ENCODE measurements at places on chromosomes 5 and 9.

DNA sequence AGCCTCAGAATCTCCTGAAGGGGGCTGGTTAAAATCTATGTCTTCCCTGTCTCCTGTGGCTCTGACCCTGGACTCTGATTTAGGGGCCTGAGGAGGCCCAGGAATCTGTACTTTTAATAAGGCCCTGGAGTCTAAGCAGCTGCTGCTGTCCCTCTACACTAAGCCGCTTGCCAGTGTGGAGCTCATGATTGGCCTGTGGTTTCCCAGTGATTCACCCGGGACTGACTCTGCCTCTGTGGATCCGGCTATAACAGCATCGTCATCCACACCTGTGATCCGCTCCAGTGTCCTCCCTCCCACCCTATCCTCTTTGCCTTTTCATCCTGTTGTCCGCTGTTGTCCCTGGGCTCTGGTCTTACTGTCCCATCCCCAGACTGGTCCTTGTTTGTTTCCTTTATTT, 3.7 kb downstream of the SLC31A2 start:
- no peak for DNase-seq

DNA sequence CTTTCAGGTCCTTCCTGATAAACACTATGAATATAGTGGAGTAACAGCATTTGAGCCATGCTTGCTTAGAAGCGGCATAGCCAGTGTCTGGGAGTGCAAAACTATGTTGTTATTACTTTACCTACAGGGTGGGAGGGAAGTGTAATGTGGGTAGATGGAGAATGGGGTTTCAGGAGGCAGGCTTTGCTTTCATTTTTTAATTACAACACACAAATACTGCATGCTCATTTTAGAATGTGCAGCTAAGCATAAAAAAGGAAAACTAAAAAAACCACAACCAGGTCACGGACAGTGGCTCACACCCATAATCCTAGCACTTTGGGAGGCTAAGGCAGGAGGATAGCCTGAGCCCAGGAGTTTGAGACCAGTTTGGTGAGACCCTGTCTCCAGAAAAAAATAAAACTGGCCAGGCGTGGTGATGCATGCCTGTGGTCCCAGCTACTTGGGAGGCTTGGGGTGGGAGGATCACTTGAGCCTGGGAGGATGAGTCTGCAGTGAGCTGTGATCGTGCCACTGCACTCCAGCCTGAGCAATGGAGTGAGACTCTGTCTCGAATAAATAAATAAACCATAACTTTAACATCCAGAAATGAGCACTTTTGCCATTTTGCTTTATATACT, 20.2 kb downstream of the HAVCR1 start:
- no peak for DNase-seq

GRCh38 chr5:77776554-77777206, 541 bp upstream of the TBCA start:
- no peak for DNase-seq

- DNase-seq: no peak
Measured at GRCh38 chr5:6594066-6594465, 38.8 kb downstream of the NSUN2 start.

DNA sequence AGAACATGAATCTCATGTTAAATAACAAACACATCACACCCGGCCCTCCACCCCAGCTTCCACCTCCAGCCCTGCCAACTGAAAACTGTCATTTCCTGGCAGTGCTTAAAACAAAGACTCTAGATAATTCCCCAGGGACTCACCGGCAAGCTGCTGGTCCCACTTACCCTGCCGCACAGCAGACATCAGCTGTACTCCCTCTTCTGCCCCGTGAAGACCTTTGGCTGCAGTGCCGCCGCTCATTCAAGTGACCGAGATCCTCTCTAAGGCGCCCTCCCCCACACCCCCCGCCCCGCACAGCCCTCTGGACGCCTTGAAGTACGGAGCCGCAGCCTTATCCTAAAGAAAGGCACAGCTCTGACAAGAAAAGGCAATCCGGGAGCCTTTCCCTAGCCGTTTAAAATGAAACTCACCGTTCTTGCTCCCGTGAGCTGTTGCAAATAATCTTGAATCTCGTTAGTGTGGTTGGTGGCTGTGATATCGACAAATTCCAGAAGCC, 434 bp downstream of the GLRX start:
- DNase-seq: no peak

DNA sequence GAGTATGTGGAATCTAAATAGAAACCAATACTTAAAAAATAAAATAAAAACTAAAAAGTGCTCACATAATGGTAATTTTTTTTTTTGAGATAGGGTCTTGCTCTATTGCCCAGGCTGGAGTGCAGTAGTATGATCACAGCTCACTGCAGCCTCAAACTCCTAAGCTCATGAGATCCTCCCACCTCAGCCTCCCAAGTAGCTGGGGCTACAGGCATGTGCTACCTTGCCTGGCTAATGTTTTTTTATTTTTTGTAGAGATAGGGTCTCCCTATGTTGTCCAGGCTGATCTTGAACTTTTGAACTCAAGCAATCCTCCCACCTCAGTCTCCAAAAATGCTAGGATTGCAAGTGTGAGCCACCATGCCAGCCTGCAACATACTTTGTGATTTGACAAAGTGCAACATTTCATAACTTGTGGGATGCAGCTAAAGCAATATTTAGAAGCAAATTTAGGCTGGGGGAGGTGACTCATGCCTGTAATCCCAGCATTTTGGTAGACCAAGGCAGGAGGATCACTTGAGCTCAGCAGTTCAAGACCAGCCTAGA, 18.4 kb downstream of the AP3B1 start:
- no peak for DNase-seq

- no peak for DNase-seq
Measured at GRCh38 chr5:154286557-154286956, 96.0 kb downstream of the GALNT10 start.

DNA sequence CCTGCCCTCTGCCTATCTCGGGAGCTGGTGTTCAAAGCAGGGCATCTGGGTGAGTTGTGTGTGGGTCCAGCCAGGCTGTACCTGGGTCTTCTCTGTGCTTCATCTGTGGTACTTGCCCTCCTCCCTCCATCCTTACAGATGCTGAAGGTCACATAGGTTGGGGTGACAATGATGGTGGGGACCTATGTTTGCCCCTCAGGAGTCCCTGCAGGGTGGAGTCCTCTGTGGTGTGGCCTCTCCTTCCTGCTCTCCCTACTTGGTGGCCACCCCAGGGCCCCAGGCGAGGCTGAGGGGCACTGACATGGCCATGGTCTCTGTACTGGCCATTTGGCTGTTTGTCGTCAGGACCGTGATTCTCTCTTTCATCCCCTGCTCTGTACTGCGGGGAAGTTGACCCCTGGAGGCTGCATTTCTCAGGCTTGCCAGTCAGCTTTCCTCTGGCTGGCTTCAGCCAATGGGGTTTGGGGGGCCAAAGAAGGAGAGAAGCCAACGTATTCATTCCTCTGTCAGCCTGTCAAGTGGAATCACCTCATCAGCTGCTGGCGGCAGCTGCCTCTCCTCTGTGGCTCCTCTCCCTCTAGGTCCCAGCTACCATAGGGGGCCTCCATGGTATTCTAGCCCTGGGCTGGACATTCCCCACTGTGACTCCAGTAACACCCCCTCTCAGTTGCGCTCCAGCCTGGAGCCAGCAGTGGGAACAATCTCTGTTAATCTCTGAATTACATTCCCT, 4.6 kb downstream of the DCANP1 start:
- no peak for DNase-seq

GRCh38 chr9:87818308-87818707, 64.4 kb upstream of the SPATA31E1 start:
- no peak for DNase-seq

- DNase-seq: no peak
Measured at GRCh38 chr9:130857864-130858738, 23.0 kb downstream of the ABL1 start.

GRCh38 chr5:146945617-146946084, 67.1 kb upstream of the PPP2R2B start:
- no peak for DNase-seq

GRCh38 chr9:93680443-93681268, 104.3 kb downstream of the PHF2 start:
- no peak for DNase-seq

DNA sequence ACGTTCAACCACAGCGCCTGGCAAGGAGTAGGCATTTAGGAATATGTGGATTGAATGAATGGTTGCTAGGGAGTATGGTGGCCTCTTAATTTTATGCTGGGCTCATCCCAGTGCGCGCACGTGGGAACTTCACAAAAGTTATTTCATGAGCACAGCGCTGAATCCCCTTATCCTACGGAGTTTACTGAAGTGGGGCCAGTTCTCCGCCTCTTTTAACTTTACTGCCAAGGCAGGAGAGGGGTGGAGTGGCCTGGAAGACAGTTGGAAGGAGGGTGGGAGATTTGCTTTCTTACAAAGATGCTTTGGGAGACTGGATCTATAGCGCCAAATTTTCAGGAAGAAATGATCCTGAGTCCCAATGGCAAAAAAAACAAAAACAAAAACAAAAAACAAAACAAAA, 326.5 kb downstream of the SH3GL2 start:
- DNase-seq: no peak

GRCh38 chr5:149019679-149020078, 43.2 kb downstream of the SH3TC2 start:
- DNase-seq: no peak

DNA sequence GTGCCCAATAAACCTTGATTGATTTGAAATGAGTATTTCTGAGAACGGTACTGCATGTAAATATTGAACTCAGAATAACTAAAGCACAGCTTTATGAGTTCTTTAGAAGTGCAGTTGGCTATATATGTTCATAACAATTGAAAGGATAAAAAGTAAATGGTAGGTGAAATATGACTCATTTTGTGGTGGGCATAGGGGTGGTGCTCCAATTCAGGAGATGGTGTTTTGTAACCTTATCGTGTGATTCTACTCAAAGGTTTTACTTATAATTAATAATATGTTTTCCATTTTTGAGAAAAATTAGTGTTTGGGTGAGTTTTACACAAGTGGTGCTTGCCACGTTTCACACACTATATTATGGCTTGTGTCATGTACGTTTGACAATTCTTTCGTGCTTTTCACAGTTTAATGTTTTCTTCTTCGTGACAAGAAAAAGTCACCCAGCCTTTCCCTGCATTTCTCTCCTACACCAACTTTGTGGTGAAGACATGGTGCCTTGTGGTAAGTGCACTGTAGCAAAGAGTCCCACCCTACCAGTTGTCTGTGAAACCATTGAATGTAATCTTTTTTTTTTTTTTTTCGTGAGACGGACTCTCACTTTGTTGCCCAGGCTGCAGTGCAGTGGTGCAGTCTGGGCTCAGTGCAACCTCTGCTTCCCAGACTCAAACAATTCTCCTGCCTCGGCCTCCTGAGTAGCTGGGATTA, 492.5 kb upstream of the SGCD start:
- DNase-seq: no peak

- no peak for DNase-seq
Measured at GRCh38 chr5:146345578-146346366, 7.1 kb downstream of the POU4F3 start.

- no peak for DNase-seq
Measured at GRCh38 chr9:2916382-2916985, 72.6 kb upstream of the PUM3 start.

DNA sequence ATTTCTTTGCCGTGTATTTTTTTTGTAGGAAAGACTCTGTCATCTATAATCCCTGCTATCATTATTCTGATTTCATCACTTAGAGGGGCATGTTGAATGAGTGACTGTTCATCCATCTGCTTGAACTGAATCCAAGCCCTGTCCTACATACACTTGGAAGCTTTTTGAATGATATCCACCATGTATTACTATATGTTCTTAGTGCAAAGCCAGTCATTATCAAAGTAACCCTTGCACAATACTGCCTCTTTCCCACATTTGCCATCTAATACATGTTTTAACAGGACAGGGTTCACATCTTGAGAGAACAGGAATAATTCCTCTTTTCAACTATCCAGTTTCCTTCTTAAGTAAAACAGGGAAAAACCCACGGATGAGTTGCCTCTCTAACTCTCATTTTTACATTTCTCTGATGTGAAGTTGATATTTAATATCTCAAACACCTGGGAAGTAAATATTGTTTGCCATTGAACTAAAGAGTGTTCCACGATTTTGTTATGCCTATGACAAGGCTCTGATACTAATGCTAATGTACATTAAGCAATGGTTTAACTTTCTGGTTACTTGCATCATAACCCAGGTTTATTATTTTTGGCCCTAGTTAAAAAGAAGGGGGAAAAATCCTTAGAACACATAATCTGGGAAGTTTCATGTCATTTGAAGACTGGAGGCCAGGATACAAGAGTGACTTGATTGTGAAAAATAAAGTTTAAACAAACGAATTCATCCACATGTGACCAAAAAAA, 103.7 kb upstream of the TARS1 start:
- no peak for DNase-seq

- DNase-seq: no peak
Measured at GRCh38 chr5:116242343-116242742, 157.5 kb downstream of the COMMD10 start.

DNA sequence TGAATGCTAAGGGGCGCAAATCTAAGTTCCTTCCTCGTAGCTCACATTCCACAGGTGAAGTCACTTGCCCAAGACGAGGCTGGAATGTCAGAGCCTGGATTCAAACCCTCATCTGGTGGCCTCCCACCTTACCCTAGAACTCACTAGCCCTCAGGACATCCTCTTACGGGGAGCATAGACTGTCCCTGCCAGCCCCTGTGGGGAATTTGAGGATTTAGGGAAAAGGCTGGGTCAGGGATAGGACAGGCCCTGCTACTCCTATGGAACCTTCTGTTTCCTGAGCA, 45.0 kb downstream of the IRF1 start:
- DNase-seq: no peak

- no peak for DNase-seq
Measured at GRCh38 chr5:15560421-15560820, 60.4 kb downstream of the FBXL7 start.

DNA sequence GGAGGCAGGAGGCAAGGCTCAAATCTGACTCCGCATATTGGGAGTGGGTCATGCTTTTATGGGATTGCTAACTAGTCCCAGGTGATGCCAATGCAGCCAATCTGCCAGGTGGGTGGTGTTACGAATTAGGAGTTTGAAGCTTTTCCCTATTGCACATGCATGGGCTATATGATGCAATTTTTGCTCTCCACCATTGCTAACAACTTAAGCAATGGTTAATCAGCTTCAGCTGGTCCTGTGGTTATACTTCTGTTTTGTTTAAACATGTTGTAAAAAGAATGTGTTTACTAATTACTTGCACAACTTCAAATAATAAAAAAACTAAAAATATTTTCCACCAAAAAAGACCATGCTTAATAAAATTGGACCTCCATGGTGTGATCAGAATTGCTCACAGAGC, 55.7 kb downstream of the SHC3 start:
- no peak for DNase-seq

- DNase-seq: no peak
Measured at GRCh38 chr9:76200315-76200714, 193.9 kb downstream of the RFK start.

DNA sequence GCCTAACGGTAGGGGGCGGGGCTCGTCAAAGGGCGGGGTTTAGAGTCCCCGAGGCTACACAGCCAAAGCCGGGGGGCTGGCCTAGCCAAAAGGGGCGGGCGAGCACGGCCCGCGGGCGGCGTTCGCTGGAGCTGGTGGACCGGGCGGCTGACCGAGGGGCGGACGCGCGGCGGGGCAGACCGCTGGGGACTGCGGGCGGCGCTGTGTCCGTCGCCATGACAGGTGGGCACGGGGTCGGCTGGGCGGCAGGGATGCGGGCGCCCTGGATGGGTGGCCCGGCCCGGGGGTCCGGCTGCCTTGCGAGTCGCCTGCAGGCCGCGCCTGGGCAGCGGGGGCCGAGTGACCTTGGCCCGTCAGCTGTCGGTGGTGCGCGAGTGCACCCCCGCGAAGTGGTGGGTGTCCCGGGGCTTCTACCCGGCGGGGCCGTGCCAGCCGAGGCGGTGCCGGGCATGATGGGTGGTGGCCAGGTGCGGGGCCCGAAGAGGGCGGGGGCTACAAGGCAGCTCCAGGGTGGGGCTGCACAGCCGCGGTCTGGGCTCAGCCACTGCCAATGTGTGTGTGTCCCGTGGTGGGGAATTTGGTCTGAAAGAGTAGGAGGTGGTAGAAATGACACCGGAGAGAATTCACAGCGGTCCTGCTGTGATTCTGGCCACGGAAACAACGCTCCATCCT, at the start of gene CARD19:
Gene CARD19, plus strand, starts transcription at position 87 of the 672 bp plus-strand sequence. Its CDS starts 129 bp downstream, at position 216.
- DNase-seq: no peak

Measured in foreskin melanocyte (primary cell).